ENCODE measurements at places on chromosomes 7 and 10. TPM values are rescaled to one million over a fixed set of nuclear protein-coding genes. Genes with fewer than 3 reads are reported as not detected.

GRCh38 chr7:731440-732085, 4.5 kb upstream of the PRKAR1B start:
- H3K27me3 ChIP-seq, result no peaks in the 10 kb centered on the region
- H3K4me3 ChIP-seq, result no peak overlapping the region
- peak; percentile 57 for DNase-seq
- H3K4me1 ChIP-seq, result no peaks in the 10 kb centered on the region

DNA sequence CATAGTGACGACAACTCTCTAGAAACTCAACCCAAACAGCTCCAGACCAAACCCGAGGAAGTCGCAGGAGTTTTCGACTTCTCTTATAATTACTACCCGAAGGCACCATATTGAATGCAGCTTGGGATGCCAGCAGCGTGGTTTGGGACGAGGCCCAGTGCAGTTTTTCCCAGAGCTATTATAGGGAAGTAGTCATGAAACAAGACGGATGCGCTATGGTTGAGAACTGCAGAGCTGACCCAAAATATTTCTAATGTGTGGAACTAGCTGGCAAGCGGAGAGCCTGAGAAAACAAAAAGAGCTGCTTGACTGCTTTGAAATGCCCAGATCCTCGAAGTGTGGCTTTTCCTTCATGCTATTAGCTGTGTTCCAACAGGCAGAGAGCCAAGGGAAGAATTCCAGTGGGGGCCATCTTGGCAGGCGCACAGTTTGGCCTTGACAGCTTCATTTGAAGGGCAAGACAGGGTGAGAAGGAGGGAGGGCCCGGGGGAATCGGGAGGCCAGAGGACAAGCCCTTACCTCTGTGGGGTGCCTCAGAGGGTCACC, 122.7 kb downstream of the CUL2 start:
- no peaks in the 10 kb centered on the region for H3K27me3 ChIP-seq
- peaks cover 8% of the 10 kb centered on the region for H3K4me1 ChIP-seq
- no peak overlapping the region for H3K4me3 ChIP-seq
- no peaks in the 10 kb centered on the region for H3K36me3 ChIP-seq

DNA sequence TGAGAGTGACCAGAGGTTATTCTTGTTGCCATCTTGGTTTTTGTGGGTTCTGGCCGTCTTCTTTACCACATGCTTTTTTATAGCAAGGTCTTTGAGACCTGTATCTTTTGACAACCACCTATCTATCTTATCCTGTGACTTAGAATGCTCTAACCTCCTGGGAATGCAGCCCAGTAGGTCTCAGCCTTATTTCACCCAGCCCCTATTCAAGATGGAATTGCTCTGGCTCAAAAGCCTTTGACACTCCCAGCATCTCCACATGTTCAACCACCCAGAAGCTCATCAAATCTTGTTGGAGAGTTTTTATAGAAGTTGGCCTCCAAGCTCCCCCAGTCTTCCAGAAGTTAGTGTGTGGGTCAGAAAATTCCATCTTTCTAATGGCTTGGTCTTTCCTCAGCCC, 464.3 kb upstream of the NRP1 start:
- H3K27ac ChIP-seq, result no peak overlapping the region
- no peak overlapping the region for H3K4me3 ChIP-seq
- no peak for DNase-seq
- no peaks in the 10 kb centered on the region for H3K36me3 ChIP-seq

GRCh38 chr10:61891906-61892585, 9.5 kb upstream of the ARID5B start:
- no peaks in the 10 kb centered on the region for H3K36me3 ChIP-seq
- H3K4me1 ChIP-seq, result peaks cover 9% of the 10 kb centered on the region
- no peak for DNase-seq
- H3K4me3 ChIP-seq, result no peak overlapping the region

DNA sequence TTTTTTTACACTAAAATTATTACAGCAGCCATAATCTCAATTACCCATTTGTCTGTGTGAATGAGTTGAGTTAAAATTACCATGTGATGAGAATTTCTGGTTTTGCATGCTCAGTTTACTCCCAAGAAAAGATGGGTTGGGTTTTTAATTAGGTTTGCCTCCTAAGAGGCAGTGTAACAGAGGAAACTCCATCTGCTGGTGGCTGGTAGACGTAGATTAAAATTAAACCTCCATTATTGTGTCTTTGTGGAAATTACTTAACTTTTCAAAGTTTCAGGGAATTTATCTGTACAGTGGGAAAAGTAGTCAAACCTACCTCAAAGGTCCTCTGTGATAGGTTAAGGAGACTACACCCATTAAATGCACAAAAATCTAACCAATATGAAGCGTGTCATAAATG, 954.2 kb downstream of the PCDH15 start:
- H3K4me3 ChIP-seq, result no peak overlapping the region
- H3K4me1 ChIP-seq, result peaks cover 9% of the 10 kb centered on the region
- no peaks in the 10 kb centered on the region for H3K27me3 ChIP-seq

DNA sequence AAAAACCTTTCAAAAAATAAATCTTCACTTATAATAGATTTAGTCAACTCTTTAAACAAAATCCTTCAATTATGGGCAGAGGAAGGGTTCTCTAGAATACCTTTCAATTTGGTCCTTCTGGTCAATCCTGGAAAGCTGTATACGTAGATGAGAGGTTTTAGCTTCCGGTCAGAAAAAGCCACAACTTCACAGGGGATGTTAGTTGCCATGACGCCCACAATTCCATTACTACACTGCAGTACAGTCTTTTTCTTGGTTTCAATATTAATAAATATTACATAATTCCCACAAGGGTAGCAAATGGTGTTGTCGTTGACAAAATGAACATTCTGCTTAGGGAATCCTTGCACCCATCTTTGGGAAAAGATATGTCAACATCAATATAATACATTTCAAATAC, 1.7 kb downstream of the CFAP43 start:
- H3K27ac ChIP-seq, result no peak overlapping the region
- DNase-seq, result no peak
- H3K36me3 ChIP-seq, result no peaks in the 10 kb centered on the region
- H3K27me3 ChIP-seq, result no peaks in the 10 kb centered on the region
- no peaks in the 10 kb centered on the region for H3K4me1 ChIP-seq

- no peaks in the 10 kb centered on the region for H3K4me1 ChIP-seq
- H3K27ac ChIP-seq, result no peak overlapping the region
These were observed 66.0 kb downstream of the IPMK start for GRCh38 chr10:58201704-58202103.

GRCh38 chr10:13382703-13383398, 34.8 kb upstream of the SEPHS1 start:
- H3K36me3 ChIP-seq, result no peaks in the 10 kb centered on the region
- no peak overlapping the region for H3K4me3 ChIP-seq
- H3K27me3 ChIP-seq, result peaks cover 13% of the 10 kb centered on the region
- peak; percentile 12 for DNase-seq
- peaks cover 7% of the 10 kb centered on the region for H3K4me1 ChIP-seq
- no peak overlapping the region for H3K27ac ChIP-seq

- H3K27ac ChIP-seq, result no peak overlapping the region
- no peaks in the 10 kb centered on the region for H3K4me1 ChIP-seq
- H3K36me3 ChIP-seq, result no peaks in the 10 kb centered on the region
- H3K4me3 ChIP-seq, result no peak overlapping the region
These were observed 61.1 kb upstream of the NEBL start for GRCh38 chr10:20958225-20958624.

- no peaks in the 10 kb centered on the region for H3K4me1 ChIP-seq
- H3K4me3 ChIP-seq, result no peak overlapping the region
- H3K27me3 ChIP-seq, result no peaks in the 10 kb centered on the region
- H3K36me3 ChIP-seq, result no peaks in the 10 kb centered on the region
- no peak for DNase-seq
These were observed 27.0 kb upstream of the ARHGAP21 start for GRCh38 chr10:24750695-24751094.

DNA sequence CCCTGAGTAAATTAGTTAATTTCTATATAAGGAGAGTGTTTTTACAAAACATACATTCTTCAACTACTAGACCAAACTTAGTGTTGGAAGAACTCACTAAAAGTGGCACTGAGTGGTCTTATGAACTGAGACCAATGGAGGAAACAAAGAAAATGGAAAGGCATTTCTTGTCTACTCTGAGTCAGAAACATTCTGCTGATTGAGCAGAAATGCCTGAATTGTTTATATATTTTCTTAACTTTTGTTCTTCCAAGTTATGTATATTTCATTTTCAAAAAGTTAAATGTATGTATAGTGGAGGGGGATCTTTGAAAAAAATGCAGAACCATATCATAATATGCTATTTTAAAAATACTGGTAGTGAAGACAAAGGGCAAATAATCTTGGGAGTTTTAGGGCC, 320.7 kb downstream of the HGF start:
- H3K27ac ChIP-seq, result no peak overlapping the region
- no peaks in the 10 kb centered on the region for H3K27me3 ChIP-seq
- no peaks in the 10 kb centered on the region for H3K4me1 ChIP-seq
- no peaks in the 10 kb centered on the region for H3K36me3 ChIP-seq

DNA sequence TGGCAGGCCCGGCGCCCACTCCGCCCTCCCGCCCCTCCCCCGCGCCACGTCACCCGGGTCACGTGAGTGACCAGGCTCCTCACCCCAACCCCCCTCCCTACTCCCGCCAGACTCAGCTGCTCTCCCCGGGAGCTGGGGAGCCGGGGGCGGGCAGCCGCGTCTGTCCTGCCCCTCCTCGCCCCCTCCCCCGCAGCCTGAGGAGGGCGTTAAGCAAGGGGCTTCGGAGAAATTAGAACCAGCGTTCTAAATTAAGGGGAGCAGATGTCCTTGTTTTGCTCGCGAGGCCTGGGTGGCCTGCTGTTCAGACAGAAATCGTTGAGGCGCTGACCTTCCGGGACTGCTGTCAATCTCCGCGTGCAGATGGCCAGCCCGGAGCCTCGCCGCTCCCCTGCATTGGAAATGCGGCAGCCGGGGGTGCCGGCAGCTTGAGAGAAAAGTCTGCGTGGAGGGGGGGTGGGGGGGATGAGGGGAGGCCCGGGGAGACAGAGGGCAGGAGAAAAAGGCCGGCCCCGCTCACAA, 102.2 kb upstream of the ZNF438 start:
- H3K27me3 ChIP-seq, result no peaks in the 10 kb centered on the region
- peak overlapping the region; percentile 89 for H3K27ac ChIP-seq
- peaks cover 46% of the 10 kb centered on the region for H3K4me1 ChIP-seq

- no peak overlapping the region for H3K4me3 ChIP-seq
- no peaks in the 10 kb centered on the region for H3K4me1 ChIP-seq
- no peaks in the 10 kb centered on the region for H3K36me3 ChIP-seq
- no peaks in the 10 kb centered on the region for H3K27me3 ChIP-seq
- DNase-seq, result no peak
These were observed 11.9 kb downstream of the TMEM106B start for GRCh38 chr7:12222889-12223579.

DNA sequence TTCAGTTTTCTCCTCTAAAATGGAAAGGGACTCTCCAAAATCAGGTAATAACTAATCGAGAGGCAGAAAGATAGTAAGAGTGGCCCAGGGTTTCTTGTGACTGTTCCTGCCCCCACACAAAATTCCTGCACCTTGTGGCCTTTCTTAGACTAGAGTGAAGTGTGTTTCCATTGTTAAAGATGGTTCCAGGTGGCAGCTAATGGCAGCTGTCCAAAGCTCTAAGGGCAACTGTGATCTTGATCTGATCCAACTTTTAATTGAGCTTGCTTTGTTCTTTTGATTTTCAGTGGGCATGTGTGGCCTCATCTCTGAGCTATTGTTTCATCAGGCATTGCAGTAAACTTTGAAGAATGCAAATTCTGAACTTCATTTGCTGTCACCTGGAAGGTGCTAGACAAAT, 19.4 kb downstream of the ACSL5 start:
- DNase-seq, result no peak
- no peaks in the 10 kb centered on the region for H3K27me3 ChIP-seq
- H3K4me3 ChIP-seq, result no peak overlapping the region

DNA sequence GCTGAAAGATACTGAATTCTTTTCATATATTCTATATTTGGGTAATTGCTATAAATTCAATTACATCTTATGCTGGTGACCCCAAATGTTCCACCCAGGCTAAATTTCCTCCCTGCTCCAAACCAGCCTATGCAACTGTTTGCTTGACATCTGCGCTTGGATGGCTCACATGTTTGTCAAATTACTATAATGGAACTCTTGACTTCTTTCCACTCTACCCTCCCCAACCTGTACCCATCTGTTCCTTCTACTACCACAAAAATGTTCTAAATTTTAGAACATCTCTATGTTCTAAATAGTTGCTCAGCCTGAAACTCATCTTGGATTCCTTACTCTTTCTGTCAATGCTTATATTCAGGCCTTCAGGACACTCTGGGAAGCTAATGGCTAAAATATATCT, 249.9 kb upstream of the SMIM30 start:
- no peak for DNase-seq
- H3K36me3 ChIP-seq, result no peaks in the 10 kb centered on the region
- H3K27me3 ChIP-seq, result no peaks in the 10 kb centered on the region
- H3K27ac ChIP-seq, result no peak overlapping the region
- H3K4me1 ChIP-seq, result no peaks in the 10 kb centered on the region

DNA sequence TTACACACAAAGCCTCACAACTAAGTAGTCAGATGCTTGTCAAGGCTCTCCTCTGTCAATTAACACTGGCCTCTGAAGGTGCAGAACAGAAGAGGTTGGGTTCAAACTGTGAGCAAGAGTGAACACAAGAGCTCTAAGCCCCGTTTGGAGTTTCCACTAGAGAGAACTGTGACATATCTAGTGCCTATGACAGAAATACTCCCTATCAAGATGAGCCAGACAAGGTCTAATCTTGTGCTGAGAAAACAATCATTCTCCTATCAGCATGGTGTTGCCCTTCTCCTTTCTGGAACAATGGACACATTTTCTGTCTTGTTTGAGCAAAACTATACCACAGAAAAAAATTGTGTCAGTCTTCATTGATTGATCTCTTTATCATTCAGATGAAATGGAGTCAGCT, 62.4 kb upstream of the CCDC71L start:
- no peak overlapping the region for H3K27ac ChIP-seq
- no peak for DNase-seq
- H3K36me3 ChIP-seq, result no peaks in the 10 kb centered on the region
- no peak overlapping the region for H3K4me3 ChIP-seq
- no peaks in the 10 kb centered on the region for H3K27me3 ChIP-seq

GRCh38 chr10:44961931-44962750, 2.5 kb downstream of the RASSF4 start:
- H3K27ac ChIP-seq, result peak overlapping the region; percentile 93
- H3K4me3 ChIP-seq, result peak overlapping the region; percentile 74
- H3K4me1 ChIP-seq, result peaks cover 73% of the 10 kb centered on the region
- DNase-seq, result no peak
- H3K36me3 ChIP-seq, result no peaks in the 10 kb centered on the region
- H3K27me3 ChIP-seq, result no peaks in the 10 kb centered on the region

DNA sequence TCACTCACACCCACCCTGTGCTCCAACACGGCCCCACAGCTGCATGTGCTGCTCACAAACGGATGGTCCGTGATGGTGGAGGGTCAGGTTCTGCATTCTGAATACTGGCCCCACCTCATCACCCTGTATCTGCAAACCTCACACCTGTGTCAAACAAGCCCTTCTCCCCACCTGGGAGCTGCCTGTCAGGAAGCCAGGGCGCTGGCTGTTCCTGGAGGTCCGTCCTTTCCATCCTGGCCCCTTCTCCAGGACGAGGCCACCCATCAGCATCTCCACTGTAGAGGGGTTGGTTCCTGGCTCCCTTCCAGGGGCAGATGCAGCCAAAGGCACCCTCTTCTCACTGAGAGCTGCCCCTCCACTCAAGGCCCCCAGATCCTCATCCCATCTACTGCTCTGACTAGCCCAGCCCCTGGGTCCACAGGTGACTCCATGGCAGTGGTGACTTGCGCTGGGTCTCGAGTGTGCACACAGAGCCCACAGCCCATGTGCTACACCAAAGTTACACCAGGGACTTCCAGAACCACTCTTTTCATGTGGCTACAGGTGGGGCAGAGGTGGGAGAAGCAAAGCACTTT, 229.4 kb downstream of the TNS3 start:
- H3K4me1 ChIP-seq, result no peaks in the 10 kb centered on the region
- no peaks in the 10 kb centered on the region for H3K27me3 ChIP-seq
- H3K27ac ChIP-seq, result no peak overlapping the region
- DNase-seq, result no peak
- no peaks in the 10 kb centered on the region for H3K36me3 ChIP-seq

EDRF1 gene
- 20.8 TPM for total RNA-seq

GCK gene
- 0.27 TPM for total RNA-seq

MACROH2A2 gene
- 14.9 TPM for total RNA-seq
